ENCODE measurements at places on chromosomes 4 and X.

DNA sequence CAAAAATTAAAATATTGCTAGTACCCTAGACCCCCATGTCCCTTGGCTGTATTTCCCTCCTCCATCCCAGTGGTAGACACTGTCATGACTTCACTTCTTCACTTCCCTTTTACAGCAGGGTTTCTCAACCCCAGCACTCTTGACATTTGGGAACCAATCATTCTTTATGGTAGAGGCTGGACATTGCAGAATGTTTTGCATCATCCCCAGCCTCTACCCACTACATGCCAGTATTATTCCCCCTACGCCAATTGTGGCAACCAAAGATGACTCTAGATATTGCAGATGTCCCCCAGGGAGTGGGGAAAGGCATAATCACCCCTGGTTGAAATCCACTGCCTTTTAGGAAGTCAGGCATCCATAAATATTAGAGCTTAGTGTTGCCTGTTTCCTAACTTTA lies 138.6 kb downstream of the AMELX start:
- DNase-seq = no peak

GRCh38 chr4:117941611-117942010 lies 92.7 kb upstream of the NDST3 start:
- DNase-seq = no peak

- no peak for DNase-seq
These were observed 58.5 kb downstream of the SLC2A9 start for GRCh38 chr4:9962611-9963314.

- no peak for DNase-seq
These were observed 101.0 kb downstream of the HMX1 start for GRCh38 chr4:8770518-8771257.

GRCh38 chr4:142156256-142156655 lies 519.9 kb downstream of the IL15 start:
- no peak for DNase-seq

- no peak for DNase-seq
These were observed 143.7 kb downstream of the NAA11 start for GRCh38 chr4:79182209-79182608.

- DNase-seq = no peak
These were observed 536.6 kb downstream of the PPARGC1A start for GRCh38 chr4:23353200-23353599.

- no peak for DNase-seq
These were observed 245.3 kb downstream of the MAPK10 start for GRCh38 chr4:86114563-86114962.

GRCh38 chrX:146831994-146832393 lies 17.4 kb upstream of the CXorf51A start:
- no peak for DNase-seq

- no peak for DNase-seq
These were observed 4.6 kb downstream of the BGN start for GRCh38 chrX:153499341-153499740.

- DNase-seq = no peak
These were observed 4.5 kb downstream of the SNX25 start for GRCh38 chr4:185213877-185214276.

DNA sequence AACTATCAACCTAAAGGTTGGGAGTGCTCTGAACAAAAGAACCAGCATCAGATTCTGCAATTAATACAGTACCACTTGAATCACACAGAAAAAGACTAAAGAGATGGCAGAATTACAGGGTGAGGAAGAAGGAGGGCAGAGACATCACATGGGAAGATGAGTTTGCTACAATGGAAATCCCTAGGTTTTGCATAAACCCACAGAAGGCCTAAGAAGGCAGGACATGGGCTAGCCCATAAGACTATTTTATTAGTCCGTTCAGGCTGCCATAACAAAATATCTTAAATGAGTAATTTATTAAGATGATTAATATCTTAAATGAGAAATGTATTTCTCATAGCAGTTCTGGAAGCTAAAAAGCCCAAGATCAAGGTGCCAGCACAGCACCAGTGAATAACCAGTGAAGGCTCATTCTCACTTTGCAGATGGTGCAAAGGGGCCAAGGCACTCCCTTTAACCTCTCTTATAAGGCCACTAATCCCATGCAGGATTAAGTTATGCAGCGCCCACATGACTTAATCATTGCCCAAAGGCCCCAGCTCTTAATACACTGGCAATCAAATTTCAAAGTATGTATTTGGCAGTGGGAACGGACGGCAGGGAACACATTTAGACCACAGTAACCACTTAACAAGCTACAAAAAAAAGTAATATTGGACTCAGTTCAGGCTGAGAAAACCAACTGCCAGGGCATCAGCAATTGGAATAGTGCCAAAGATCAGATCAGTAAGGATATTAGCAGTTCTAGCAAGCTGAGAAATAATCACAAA lies 47.6 kb upstream of the NEUROG2 start:
- DNase-seq = no peak

DNA sequence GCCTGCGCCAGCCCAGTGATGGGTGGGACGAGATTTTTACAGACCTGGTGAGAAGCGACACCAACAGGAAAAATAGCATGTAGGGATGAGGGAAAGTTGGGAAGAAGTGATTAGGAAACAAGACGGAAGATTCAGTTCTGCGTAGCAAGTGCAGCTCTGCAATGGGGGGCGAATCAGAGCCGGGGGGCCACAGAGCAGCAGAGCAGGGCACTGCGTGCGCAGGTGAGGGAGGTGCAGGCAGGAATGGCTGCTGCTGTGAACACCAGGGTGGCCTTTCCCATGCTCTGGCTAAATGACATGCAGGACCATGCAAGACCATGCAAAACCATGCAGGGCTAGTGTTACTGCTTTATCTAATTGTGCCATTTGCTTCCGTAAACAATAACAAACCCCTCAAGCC lies 442.7 kb upstream of the FRG1 start:
- DNase-seq = no peak

DNA sequence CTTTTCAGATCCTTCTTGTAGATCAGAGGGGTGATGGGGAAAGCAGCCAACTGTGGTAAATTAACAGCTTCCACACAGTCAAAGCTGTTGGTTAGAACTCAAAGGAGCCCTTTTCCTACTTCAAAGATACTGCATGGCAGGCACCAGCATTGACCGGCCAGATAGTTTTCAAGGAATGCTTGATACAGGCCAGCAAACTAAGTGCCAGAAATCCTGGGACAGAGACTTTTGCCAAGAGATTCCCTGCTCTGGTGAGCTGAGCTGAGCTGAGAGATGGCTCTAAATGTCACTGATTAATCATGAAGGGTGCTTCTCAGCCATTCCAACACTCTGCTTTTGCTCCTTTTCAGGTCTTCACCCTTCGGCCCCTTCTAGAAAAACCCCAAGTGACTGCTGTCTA lies 131.6 kb upstream of the MED14 start:
- no peak for DNase-seq
